Upper lobe of right lung (tissue), 1 donor: ENCODE measurements at places on chromosomes 13 and 19. TPM values are rescaled to one million over a fixed set of nuclear protein-coding genes. Genes with fewer than 3 reads are reported as not detected.

DNA sequence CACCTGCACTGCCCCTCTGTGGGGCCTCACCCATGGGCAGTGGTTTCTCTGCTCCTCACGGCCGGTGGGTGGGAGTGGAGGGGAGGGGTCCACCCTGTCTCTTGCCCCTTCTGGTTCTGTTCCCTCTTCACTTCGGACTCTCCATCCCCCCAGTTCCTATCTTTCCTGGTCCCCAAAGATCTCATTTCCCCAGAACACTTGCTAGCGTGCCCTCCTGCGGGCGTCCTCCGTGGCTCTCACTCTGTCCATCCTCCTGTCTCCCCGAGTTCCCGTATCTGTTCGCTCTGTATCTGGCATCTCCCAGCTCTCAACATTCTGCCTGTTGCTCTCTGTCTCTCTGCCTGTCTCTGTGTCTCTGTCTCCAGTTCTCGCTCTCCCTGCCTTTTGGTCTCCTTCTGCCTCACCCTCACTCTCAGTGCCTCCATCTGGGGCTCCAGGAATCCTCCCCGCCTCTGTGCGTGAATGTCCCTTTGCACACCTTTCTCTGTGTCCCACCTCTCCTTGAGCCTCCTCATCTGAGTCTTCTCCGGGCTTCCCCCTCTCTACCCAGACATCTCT, 363 bp downstream of the SPIB start:
- no peak overlapping the region for H3K4me3 ChIP-seq
- no peak for DNase-seq
- H3K36me3 ChIP-seq = no peaks in the 10 kb centered on the region
- peaks cover 33% of the 10 kb centered on the region for H3K27me3 ChIP-seq
- no peak overlapping the region for H3K27ac ChIP-seq
- no peaks in the 10 kb centered on the region for H3K4me1 ChIP-seq

GRCh38 chr19:5128251-5128935, 159.5 kb downstream of the KDM4B start:
- H3K4me3 ChIP-seq = no peak overlapping the region
- H3K4me1 ChIP-seq = peaks cover 7% of the 10 kb centered on the region
- peak overlapping the region; percentile 2 for H3K27ac ChIP-seq
- H3K27me3 ChIP-seq = no peaks in the 10 kb centered on the region
- DNase-seq = no peak

GRCh38 chr13:53642306-53642705, 613.7 kb downstream of the OLFM4 start:
- H3K27ac ChIP-seq = no peak overlapping the region
- H3K36me3 ChIP-seq = no peaks in the 10 kb centered on the region
- no peak for DNase-seq
- no peaks in the 10 kb centered on the region for H3K4me1 ChIP-seq
- H3K27me3 ChIP-seq = no peaks in the 10 kb centered on the region

- DNase-seq = no peak
- H3K27me3 ChIP-seq = no peaks in the 10 kb centered on the region
- no peak overlapping the region for H3K4me3 ChIP-seq
- H3K36me3 ChIP-seq = no peaks in the 10 kb centered on the region
- no peaks in the 10 kb centered on the region for H3K4me1 ChIP-seq
- no peak overlapping the region for H3K27ac ChIP-seq
These were observed 1154.6 kb downstream of the OLFM4 start for GRCh38 chr13:54183166-54183565.

HCST gene
- total RNA-seq = 44.0 TPM
